Activated T-helper 1 cell treated with anti-CD3 and anti-CD28 coated beads, Interleukin-12 subunit alpha, Interleukin-12 subunit beta, Interleukin-2, Interleukin-4 antibody, amounts not matched to agents 30 ng/mL and 10 ng/mL and 1 ng/mL, durations not matched to agents 14 hours and 24 hours and 36 hours (primary cell): ENCODE measurements at places on chromosomes 11 and 22.

DNA sequence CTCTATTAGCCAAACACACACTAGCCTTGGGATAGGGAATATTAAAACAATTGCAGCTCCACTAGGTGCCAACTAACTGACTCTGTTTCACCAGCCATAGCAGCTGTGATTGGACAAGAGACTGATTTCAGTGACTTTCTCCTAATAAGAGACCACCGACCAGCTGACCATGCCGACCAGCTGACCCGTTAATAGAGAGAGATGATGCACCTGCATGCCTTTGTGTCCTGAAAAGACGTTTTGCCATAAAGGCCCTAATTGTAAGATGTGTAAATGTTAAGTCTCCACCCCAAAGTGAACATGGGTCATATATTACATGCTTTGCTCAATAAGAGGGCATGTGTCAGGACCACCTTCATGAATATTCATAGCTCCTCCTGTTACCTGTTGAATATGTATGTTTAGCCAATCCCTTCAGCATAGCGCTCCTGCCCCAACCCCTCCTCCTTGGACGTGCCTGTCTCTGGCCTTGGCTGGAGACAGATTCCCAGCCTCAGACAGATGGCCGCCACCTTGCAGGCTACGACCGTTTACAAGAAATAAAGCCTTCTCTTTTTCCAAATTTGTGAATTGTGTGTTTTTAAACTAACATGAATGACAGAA lies 1.3 kb upstream of the NADSYN1 start:
- no peaks in the 10 kb centered on the region for H3K27me3 ChIP-seq
- no peak for DNase-seq
- H3K4me3 ChIP-seq = peak overlapping the region; percentile 96
- H3K36me3 ChIP-seq = peaks cover 30% of the 10 kb centered on the region

DNA sequence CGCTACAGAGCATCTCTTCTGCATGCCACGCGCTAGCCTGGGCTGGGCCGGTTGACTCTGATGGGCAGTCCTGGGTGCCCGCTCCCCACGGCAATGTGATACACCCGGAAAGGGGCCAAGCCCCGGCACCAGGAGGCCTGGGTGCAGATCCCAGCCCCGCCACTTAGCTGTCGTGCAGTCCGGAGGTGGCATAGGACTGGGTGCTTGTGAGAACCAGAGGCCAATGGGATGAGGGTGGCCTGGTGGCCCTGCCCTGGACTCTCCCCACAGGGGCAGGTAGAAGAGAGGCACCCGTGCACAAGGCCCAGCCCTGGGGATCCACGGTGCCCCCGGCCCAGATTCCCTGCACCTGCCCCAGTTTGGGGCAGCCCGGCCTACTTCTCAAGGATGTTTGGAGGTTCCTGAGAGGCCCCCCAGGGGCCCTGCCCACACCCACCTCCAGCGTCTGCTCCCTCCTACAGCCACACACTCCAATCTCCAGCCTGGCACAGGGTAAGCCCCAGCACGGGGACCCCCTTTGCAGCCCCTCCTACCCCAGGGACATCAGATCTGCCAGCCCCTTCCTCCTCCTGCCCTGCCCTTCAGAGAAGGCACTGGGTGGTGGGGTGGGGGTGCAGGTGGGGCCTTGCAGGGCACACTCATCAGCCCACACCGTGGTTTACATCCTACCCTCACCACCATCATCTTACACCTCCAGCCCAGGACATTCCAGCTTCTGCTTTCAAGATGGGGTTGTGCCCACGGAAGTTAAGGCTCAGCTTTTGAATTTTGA lies 66.9 kb downstream of the CYTH4 start:
- no peak overlapping the region for H3K4me3 ChIP-seq
- H3K4me1 ChIP-seq = no peaks in the 10 kb centered on the region
- H3K27ac ChIP-seq = no peak overlapping the region

DNA sequence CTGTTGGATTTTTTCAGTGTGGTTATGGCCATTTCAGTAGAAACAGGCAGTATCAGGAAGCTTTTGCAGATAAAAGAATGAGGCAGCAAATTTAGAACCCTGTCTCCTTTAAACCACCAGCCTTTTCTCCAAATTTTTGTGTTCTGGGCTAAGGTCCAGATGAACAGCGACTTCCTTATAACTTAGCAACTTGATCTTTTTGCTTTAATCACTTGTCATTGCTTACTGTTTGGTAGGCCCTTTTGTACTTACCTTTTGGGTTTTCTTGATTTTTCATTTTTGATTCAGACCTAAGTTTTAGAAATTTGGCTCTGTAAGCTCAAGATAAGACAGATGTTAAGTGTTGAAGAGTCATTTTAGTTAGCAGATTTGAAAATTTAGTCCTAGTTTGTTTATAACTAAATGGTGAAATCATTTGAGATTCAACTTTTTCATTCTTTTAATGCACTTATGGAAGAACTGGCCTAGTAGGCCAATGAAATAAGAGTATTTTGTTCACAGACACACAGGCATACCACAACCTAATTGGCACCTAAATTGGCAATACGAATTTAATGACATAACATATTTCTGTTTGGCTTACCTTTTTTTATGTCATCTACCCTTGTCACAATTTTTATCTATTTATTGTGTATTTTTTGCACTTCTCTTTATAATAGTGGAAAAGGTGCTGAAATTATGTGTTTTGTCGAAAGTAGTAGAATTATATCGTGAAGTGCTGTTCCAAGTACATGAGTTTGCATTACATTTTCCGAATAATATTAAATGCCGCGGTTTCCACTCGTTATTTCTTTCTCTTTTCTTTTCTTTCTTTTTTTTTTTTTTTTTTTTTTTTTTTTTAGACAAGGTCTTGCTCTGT lies 2.1 kb downstream of the RTN3 start:
- H3K36me3 ChIP-seq = peaks cover 3% of the 10 kb centered on the region
- H3K27me3 ChIP-seq = peaks cover 6% of the 10 kb centered on the region
- H3K27ac ChIP-seq = peak overlapping the region; percentile 16

DNA sequence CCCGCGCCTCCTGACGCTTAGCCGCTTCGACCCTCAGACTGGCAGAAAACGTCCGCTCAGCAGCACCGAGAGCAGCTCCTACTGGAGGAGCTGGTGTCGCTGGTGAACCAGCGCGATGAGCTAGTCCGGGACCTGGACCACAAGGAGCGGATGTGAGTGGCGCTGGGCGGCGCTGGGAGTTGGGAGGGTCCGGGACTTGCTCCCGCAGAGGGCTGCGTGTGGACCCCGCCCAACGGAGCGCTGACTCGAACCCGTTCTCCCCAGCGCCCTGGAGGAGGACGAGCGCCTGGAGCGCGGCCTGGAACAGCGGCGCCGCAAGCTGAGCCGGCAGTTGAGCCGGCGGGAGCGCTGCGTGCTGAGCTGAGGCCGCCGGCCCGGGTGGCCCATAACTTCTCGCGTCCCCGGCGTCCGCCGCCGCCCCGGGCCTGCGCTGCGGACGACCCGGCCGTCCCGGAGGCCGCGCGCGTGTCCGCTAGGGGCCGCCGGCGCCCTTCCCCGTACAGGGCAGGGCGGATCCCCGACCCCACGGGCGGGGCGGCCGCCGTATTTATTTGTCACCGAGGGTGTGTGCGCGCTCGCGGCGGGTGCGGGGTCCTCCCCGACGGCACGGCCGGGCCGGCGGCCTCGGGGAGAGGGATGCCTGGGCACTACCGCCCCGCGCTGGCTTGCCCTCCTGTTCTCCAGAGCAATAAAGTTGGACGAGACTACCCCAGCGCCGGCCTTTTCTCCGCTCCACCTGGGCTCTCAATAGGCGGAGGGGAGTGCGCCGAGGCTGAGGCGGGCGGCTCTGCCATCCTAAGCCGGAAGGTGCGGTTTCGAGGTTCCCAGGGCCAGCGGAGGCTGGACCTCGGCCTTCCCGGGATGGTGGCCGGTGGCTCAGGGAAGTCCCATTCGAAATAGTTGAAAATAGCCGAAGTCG lies 3.4 kb downstream of the KCNK7 start:
- H3K36me3 ChIP-seq = peaks cover 25% of the 10 kb centered on the region
- DNase-seq = no peak
- peaks cover 35% of the 10 kb centered on the region for H3K4me1 ChIP-seq
- H3K27ac ChIP-seq = no peak overlapping the region

- H3K27ac ChIP-seq = no peak overlapping the region
- no peaks in the 10 kb centered on the region for H3K4me1 ChIP-seq
- H3K27me3 ChIP-seq = peaks cover 1% of the 10 kb centered on the region
These were observed 140.2 kb downstream of the SNX19 start for GRCh38 chr11:130776061-130776419.

DNA sequence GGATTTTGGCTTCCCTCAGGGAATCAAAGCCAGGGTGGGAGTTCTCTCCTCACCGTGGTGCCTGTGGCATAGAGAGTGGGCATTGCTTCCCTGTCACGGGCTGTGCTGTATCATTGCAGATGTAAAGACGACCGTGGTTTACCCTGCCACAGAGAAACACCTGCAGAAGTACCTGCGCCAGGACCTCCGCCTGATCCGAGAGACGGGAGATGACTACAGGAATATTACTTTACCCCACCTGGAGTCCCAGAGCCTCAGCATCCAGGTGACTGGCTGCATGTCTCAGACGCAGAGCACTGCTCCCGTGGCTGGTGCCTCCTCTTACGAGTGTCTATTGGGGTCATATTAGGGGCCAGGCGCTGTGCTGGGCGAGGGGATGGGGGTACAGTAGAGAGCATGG lies 24.2 kb upstream of the ST3GAL4 start:
- peaks cover 28% of the 10 kb centered on the region for H3K4me1 ChIP-seq
- H3K36me3 ChIP-seq = peaks cover 27% of the 10 kb centered on the region
- H3K27ac ChIP-seq = no peak overlapping the region
- H3K27me3 ChIP-seq = no peaks in the 10 kb centered on the region
- DNase-seq = no peak

DNA sequence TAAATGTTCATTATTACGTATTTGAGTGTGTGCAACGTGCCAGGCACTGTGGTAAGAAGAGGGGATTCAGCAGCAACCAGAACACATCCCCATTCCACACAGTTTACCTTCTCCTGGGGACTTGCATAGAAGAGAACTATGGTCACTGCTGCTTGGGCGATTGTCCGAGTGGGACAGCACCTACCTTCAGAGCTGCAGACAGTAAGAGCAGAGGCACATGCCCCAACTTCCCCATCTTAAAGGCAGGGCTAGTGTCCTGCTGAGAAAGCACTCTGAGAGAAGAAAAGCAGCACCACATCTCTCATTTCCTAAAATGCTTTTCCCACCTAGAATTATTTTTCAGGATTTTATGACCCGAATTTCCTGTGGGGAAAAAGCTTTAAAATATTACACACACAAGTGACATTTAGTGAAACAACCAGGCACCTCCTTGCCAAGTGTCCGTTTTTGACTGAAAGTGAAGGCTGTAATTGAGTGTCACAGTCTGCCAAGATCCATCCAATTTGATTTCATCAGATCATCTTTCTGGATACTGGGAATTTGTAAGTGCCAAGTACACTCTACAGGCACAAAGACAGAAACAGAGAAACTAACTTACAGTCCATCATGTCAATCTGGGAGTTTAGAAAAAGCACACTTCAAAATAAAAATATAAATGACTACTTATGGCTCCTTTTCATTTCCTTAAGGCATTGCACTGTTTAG lies 24.6 kb downstream of the TRAF6 start:
- no peaks in the 10 kb centered on the region for H3K27me3 ChIP-seq
- no peak overlapping the region for H3K27ac ChIP-seq
- H3K36me3 ChIP-seq = peaks cover 36% of the 10 kb centered on the region

- peaks cover 42% of the 10 kb centered on the region for H3K4me1 ChIP-seq
- DNase-seq = peak; percentile 4
- peaks cover 1% of the 10 kb centered on the region for H3K27me3 ChIP-seq
- peaks cover 17% of the 10 kb centered on the region for H3K36me3 ChIP-seq
- H3K4me3 ChIP-seq = peak overlapping the region; percentile 64
- peak overlapping the region; percentile 83 for H3K27ac ChIP-seq
These were observed 31.3 kb downstream of the CTNND1 start for GRCh38 chr11:57792870-57793269.

GRCh38 chr11:24556693-24557092 lies 59.8 kb downstream of the LUZP2 start:
- no peaks in the 10 kb centered on the region for H3K36me3 ChIP-seq
- no peak for DNase-seq
- H3K27ac ChIP-seq = no peak overlapping the region
- H3K27me3 ChIP-seq = no peaks in the 10 kb centered on the region
- H3K4me3 ChIP-seq = no peak overlapping the region

DNA sequence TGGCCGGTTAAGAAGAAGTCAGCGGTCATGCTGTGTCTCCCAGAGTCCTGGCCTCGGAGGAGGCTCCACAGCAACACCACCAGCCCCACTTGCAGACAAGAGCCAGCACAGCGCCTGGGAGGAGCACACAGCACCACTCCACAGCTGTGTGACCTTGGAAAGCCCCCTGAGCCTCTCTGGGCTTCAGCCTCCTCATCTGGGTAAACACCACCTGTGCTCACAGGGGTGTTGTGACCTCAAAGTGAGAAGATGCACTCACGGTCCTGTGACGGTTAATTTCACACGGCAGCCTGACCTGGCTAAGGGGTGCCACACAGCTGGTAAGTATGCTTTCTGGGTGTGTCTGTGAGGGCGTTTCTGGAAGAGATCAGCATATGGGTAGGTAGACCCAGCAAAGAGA lies 54.7 kb downstream of the PHF21B start:
- DNase-seq = no peak
- H3K4me3 ChIP-seq = no peak overlapping the region
- no peaks in the 10 kb centered on the region for H3K4me1 ChIP-seq
- H3K36me3 ChIP-seq = no peaks in the 10 kb centered on the region

DNA sequence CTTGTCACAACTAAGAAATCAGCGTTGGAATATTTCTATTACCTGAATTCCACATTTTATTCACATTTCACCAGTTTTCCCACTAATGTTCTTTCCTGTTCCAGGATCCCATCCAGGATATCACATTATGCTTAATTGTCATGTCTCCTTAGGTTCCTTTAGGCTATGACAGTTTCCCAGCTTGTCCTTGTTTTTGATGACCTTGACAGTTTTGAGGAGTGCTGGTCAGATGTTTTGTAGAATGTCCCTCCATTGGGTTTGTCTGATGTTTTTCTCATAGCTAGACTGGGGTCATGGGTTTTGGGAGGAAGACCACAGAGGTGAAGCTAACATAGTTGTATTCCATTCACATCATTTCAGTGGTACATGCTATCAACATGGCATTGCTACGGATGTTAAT lies 80.8 kb upstream of the HEPHL1 start:
- no peak overlapping the region for H3K4me3 ChIP-seq
- H3K27ac ChIP-seq = no peak overlapping the region
- DNase-seq = no peak
- H3K36me3 ChIP-seq = no peaks in the 10 kb centered on the region
- H3K27me3 ChIP-seq = peaks cover 2% of the 10 kb centered on the region

DNA sequence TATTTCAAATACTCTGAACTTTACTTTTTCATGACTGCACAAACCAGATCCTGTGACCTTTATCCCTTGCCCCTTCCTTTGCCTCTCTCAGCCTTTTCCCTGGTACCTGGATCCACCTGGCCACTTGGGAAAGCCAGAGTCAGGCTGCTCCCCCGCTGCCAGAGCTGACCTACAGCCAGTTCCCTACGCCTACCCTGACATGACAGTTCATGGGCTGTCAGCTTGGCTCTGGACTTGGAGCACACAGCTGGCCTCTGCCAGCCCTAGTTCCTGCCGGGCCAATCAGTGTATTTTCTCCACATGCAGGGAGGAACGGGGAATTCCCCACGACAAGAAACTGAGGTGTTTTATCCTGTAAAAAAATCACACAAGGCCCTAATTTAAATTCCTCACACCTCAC lies 382.6 kb downstream of the INSC start:
- H3K27ac ChIP-seq = no peak overlapping the region
- H3K4me3 ChIP-seq = no peak overlapping the region
- no peak for DNase-seq
- no peaks in the 10 kb centered on the region for H3K27me3 ChIP-seq
- no peaks in the 10 kb centered on the region for H3K36me3 ChIP-seq

GRCh38 chr22:47299863-47300697 lies 537.6 kb downstream of the TBC1D22A start:
- H3K27me3 ChIP-seq = no peaks in the 10 kb centered on the region
- no peak for DNase-seq
- no peak overlapping the region for H3K27ac ChIP-seq
- no peaks in the 10 kb centered on the region for H3K36me3 ChIP-seq
- H3K4me1 ChIP-seq = no peaks in the 10 kb centered on the region
